ENCODE measurements at places on chromosomes 7 and 10. TPM values are rescaled to one million over a fixed set of nuclear protein-coding genes. Genes with fewer than 3 reads are reported as not detected.

GRCh38 chr10:111356571-111356970 lies 279.7 kb downstream of the ADRA2A start:
- no peak for DNase-seq

GRCh38 chr7:75771224-75771623 lies 787 bp downstream of the CCL26 start:
- peak; percentile 67 for DNase-seq

- DNase-seq: peak; percentile 27
Observed at GRCh38 chr10:77605466-77605865, 32.1 kb downstream of the KCNMA1 start.

Gene TMEM168
- 3.1 TPM for total RNA-seq

All from MG63 (cell line).